ENCODE measurements at places on chromosomes 16 and 17.
A peak's percentile ranks its signal among the peaks of the same experiment; 100 is the strongest.

GRCh38 chr16:17346621-17347569, 123.9 kb downstream of the XYLT1 start:
- DNase-seq, result peak; percentile 26

- DNase-seq, result no peak
Measured at GRCh38 chr17:16354585-16354984, 1.3 kb upstream of the CENPV start.

DNA sequence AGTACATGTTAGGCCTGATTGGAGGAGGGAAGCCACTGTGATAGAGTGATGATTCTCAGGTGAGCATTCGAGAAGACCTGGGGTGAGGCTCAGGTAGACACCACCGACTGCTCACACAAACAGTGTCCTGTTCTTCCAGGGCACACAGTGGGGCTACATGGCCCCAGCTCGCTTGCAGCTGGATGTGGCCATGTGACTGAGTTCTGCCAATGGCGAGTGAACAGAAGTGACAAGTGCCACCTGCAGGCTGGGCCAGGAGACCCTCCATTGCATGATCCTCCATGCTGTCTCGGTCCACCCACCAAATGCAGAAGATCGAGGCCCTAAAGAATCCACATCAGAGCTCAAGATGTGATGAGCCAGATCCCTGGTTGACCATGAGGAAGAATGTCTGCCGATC, 6.2 kb downstream of the CES5A start:
- DNase-seq, result no peak

DNA sequence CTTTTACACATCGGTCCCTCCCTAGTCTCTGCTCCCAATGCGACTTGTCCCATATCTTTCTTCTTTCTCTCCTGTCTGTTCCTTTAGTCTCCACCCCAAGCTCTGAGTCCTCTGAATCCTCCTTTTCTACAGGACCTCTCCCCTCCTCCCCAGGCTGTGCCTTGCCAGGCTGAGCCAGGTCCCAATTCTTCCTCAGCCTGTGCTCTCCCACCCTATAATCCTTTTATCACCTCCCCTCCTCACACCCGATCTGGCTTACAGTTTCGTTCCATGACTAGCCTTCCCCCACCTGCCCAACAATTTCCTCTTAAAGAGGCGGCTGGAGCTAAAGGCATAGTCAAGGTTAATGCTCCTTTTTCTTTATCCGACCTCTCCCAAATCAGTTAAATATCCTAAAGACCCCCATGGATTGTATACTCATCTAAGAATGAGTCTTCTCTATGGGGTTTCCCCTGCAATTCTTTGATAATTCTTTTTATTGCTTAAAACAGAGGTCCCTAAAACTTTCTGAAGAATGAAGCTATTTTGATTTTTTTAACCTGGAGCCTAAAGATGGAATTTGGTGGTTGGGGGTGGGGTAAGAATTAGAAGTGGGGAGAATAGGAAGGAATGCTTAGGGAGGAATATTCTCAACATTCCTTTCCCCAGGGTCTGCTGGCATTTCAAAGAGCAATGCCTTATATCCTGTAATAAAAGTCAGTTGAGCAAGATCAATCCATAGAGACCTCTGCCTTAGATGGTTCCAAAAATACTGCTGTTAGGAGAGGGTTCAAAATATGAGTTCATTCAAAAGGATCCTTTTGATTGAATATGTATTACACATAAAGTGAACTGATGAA, 102.8 kb downstream of the MYO1D start:
- DNase-seq, result no peak

DNA sequence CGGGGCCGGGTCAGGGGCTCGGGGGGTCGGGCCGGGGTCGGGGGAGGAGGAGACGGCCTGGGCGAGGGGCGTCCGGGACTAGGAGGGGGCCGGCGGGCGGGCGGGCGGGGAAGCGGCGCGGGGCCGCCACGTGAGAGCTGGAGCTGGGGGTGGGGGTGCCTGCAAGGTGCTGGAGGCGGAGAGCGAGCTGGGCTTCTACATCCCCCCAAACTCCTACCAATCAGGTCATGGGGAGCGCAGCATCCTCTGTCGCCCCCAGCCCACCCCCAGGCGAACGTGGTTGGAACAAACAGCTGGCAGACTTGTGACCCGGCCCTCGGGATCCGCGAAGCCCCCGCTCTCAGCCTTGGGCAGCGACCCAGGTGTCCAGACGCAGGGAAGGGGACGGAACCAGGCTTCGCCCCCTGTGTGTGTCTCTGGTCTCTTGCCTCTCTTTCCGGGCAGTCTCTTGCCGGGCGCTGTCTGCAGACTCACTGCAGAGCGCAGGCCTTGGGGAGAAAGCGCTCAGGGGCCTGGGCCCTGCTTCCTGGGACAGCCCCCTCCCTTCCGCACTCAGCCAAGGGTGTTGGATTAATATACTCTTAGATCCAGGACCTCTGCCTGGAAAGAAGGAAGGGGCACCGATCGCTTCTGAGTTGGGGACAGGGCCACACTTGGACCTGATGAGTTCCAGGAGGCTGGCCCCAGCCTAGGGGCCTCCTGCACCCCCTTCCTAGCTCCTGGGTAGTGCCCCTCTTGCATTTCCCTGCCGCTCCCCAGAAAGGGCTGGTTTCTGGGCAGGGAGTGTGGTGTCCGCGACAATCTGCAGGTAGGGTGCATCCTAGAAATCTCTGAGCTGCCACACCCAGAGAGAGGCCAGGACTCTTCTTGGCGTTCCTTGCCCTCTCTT, 722 bp downstream of the RASL10B start:
- DNase-seq, result no peak

- no peak for DNase-seq
Measured at GRCh38 chr16:4679850-4680636, 13.3 kb upstream of the NUDT16L1 start.

DNA sequence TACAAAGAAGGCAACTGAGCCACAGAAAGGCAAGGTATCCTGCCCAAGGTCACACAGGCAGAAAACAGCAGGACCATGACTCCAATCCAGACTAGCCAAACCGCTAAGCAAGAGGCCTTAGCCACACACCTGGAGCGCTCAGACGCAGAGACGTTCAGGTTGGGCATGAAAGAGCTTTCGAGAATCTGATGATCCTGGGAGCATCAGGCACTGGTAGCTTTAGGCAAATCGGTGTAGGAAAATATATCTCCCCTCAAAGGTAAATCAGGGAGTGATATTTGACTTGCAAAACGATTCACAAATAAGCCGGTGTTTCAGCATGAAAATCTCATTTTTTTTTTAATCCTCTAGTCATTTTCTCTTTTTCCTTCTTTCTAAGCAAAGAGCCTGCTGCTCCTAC, 279.0 kb downstream of the MRTFB start:
- DNase-seq, result no peak

DNA sequence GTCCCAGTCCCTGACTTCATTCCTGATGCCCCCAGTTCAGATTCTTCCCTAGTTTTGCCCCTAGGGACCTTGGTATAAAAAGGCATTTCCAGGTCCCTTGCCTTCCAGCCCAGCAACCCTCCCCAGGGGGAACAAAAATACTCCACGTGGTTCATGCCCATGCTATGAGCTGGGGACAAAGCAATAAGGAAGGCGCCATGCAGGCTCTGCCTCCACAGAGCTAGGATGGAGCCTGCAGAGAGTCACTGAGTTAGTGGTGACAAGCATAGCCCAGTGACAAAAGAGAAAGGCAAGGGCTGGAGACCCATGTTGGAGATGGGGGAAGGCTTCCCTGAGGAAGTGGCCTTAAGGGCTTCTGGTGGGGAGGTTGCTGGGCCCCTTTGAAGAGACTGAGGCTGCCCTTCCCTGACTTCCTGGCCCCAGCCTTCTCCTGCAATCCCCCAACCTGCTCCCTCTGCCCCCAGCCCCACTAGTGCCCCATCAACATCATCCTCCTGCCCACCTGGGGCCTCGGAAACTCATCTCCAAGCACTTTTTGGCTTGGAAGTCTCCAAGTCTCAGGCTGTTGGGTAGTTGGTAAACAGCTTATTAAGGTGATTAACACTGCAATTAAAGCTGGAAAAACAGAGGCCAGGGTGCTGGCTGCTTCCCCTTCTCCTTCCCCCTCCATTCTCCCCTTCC, 9.6 kb downstream of the DLX3 start:
- DNase-seq, result no peak

DNA sequence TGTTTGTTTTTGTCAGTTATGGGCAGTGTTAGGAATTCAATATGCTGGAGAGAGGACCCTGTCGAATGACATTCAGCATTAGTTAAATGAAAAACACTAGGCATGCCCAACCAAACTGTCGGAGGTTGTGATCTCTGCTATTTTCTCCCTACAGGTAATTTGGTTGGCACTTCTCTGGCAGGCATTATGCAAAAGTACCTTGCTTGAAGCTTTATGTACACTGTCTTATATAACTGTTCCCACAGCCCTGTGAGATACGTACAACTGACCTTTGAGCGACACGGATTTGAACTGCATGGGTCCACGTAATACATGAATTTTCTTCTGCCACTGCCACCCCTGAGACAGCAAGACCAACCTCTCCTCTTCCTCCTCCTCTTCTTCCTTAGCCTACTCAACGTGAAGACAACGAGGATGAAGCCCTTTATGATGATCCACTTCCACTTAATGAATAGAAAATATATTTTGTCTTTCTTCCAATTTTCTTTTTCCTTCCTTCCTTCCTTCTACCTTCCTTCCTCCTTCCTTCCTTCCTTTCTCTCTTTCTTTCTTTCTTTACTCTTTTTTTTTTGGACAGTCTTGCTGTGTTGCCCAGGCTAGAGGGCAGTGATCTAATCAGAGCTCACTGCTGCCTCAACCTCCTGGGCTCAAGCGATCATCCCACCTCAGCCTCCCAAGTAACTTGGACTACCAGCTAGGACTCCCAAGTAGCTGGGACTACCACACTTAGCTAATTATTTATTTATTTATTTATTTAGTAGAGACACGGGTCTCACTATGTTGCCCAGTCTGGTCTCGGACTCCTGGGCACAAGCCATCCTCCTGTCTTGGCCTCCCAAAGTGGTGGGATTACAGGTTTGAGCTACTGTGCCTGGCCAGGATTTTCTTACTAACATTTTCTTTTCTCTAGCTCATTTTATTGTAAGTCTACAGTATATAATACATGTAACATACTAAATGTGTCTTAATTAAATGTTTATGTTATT, 77.3 kb downstream of the WIPI1 start:
- no peak for DNase-seq

GRCh38 chr16:69407702-69408323, 16.6 kb upstream of the CYB5B start:
- no peak for DNase-seq

DNA sequence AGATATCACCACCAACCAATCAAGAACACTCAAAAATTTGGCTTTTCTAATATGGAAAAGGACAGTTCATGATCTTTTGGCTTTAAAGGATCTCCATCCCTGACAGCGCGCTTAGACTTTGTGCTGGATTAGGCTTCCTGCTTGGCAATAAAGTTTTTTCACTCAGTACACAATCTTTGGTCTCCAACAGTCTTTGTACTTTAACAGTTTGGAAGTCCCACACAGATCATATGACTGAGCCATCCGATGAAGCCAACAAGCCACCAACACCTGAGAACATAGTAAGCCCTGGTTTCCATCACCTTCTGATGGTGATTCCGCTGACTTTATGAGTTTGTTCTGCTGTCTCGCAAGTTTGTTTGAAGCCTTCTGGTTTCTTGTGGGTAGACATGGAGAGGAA, 34.3 kb downstream of the SMURF2 start:
- no peak for DNase-seq

DNA sequence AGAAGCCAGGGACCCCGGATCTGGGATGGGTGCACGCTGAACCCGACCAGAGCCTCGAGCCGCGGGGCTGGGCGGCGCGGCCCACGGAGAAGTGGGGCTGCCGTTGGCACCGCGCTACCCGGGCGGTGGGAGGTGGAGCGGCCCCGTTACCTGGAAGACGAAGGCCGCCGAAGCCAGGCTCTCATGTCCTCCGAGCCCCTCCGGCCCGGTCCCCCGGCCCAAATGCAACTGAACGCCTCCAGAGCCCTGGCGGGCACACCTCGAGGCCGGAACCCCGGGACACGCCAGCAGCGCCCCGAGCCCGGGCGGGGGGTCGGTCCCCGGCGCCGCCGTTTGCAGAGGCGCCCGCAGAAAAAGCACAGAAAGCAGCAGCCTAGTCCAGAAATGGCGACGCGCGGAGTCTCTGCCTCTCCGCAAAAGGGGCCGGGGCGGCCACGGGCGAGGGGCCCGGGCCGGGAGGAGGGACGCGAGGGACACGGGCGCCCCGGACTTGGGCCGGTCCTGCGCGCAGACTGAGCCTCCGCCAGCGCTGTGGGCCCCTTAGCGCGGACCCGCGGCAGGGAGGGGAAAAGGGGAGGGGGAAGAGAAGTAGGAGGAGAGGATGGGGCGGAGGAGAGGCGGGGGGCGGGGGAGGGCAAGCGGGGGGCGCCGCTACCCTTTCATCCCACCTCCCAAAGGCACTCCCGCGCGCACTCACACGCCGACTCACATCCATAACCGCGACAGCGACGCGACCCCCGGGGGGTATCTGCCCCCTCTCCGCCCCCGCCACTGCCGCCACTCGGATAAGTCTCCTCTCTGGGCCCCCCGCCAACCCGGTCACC, 1.4 kb downstream of the AXIN2 start:
- peak; percentile 11 for DNase-seq

- DNase-seq, result no peak
Measured at GRCh38 chr17:80153004-80153403, 6.1 kb upstream of the EIF4A3 start.

- DNase-seq, result no peak
Measured at GRCh38 chr16:27776556-27777225, 226.7 kb downstream of the KATNIP start.

GRCh38 chr17:21843951-21844590, 151.7 kb downstream of the KCNJ18 start:
- DNase-seq, result no peak

GRCh38 chr17:4174556-4174955, 31.6 kb downstream of the CYB5D2 start:
- DNase-seq, result no peak

GRCh38 chr17:20216154-20216815, 207.1 kb downstream of the SPECC1 start:
- DNase-seq, result no peak

- no peak for DNase-seq
Measured at GRCh38 chr16:69323415-69323814, 7.0 kb downstream of the PDF start.

DNA sequence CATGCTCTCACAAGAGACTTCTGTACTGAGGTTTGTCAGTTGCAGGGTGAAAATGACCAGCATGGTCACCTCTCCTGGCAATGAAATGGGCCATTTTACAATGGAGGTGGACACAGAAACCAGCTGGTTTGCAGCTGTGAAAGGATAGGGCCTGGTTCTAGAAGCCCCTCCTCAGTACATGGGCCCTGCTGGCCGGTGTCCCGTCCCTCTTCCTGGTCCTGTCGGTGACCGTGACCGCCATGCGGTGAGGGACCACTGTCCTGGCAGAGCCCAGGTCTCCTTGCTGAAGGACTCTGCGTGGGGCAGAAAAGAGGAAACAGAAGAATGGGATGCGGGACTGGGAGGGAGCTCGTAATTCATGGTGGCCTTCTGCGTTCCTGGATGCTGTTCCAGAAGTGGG, 76.0 kb upstream of the ZNF423 start:
- DNase-seq, result no peak

GRCh38 chr16:19948186-19949104, 63.8 kb upstream of the GPRC5B start:
- DNase-seq, result no peak

GRCh38 chr17:75723171-75723930, 2.1 kb downstream of the ITGB4 start:
- no peak for DNase-seq

GRCh38 chr17:7220593-7221277, 997 bp downstream of the ACADVL start:
- DNase-seq, result no peak

- no peak for DNase-seq
Measured at GRCh38 chr17:6304894-6305612, 129.9 kb downstream of the AIPL1 start.

- no peak for DNase-seq
Measured at GRCh38 chr17:79978548-79978855, 57.2 kb downstream of the TBC1D16 start.

- no peak for DNase-seq
Measured at GRCh38 chr17:58527949-58528348, 13.5 kb upstream of the MTMR4 start.

Data from activated CD4-positive, alpha-beta T cell treated with anti-CD3 and anti-CD28 coated beads, Interleukin-2, amount 50 U/mL, for 24 hours (primary cell).